GM23338 (cell line): ENCODE measurements at places on chromosomes 3 and 15.

- DNase-seq: no peak
These were observed 283.9 kb downstream of the BCHE start for GRCh38 chr3:165553371-165553770.

DNA sequence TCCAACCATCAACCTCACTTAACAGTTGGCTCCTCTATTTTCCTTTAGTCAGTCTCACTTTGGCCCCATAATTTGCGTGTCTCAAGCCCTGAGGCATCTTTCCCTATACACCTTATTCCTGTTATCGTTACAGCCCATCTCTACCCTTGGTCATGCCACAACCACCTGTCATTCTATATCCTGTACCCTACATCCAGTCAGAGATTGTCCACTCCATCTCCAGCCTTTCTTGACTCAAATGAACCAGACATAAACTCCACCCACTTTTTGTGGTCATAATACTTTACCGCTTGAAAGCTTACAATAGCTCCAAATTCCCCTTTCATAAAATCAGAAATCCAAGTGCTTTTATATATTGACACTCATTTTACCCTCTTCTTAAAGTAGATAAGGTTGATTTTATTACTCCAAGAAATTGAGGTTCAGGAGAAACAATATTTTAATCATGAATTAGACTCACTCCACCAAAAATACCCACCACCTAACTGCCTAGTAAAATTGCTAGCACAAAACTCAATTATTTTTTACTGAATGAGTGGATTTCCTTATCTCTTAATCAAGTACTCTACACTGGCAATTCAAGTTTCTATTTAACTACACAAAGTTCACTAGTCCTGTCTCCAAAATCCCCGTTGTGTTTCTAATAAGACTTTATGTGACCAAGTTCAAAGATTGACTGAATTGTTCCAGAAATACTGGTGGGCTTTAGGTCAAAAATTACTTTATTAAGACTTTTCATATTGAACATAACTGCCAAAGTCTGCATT, 9.1 kb downstream of the CCR4 start:
- no peak for DNase-seq

- DNase-seq: peak; percentile 84
These were observed 64.2 kb upstream of the CMSS1 start for GRCh38 chr3:99753268-99753975.

DNA sequence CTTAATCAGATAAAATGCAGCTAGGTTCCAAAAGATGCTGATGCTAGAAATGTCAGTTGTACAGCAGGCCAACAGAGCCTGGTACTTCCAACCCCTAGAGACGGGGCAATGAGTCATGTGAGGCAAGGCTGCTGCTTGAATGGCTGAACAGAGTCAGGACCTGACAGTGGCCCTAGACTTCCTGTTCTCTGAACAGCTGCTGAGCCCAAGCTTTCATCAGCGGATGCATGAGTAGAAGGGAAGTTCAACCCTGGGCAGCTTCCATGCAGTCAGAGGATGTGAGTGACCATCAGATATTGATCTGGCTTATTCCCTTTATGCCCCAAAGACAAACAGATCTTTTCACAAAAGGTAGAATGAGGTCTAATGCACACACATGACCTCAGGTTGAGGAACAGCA, 282.9 kb upstream of the COL8A1 start:
- DNase-seq: no peak

GRCh38 chr15:31283043-31283442, 43.6 kb upstream of the KLF13 start:
- no peak for DNase-seq

DNA sequence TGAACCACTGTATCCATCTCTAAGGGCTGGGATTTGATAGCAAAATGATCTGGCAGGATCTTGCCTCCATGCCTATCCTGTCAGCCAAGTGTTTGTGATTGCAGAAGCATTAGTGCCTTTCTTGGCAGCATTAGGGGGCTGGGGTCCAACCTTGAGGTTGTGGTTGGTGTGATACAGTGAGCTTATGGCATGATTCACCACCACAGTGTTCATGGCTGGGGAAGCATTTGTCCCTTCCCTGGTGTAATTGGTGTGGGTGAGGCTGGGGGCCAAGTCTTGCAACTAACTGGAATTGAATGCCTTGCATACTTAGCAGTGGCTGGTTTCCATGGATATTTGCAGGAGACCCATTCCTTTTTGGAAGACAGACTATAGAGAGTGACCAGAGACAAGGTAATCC, 271.0 kb upstream of the TBL1XR1 start:
- no peak for DNase-seq

- DNase-seq: peak; percentile 46
These were observed 36.5 kb downstream of the OXNAD1 start for GRCh38 chr3:16301507-16301906.

- DNase-seq: no peak
These were observed 74.5 kb downstream of the TMEM108 start for GRCh38 chr3:133112666-133113065.

- no peak for DNase-seq
These were observed 1035.2 kb downstream of the MCTP2 start for GRCh38 chr15:95266451-95267061.

DNA sequence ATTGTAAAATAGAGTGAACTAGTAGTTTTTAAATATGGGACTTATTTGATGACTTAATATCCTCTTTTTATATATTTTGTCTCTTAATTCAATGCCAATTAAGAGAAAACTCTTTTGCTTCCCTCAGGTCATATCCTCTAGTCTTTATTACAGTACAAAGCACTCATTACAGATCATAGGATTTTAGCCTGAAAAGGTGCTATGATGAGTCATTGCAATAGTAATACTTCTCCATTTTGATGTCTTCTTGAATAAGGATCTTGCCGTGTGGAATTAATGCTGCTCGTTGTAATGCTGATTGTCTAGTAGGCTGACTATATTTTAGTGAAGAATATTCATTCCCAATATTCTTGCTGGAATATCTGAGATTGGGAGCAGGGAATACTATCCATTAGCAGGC, 612.2 kb upstream of the GOLIM4 start:
- no peak for DNase-seq

DNA sequence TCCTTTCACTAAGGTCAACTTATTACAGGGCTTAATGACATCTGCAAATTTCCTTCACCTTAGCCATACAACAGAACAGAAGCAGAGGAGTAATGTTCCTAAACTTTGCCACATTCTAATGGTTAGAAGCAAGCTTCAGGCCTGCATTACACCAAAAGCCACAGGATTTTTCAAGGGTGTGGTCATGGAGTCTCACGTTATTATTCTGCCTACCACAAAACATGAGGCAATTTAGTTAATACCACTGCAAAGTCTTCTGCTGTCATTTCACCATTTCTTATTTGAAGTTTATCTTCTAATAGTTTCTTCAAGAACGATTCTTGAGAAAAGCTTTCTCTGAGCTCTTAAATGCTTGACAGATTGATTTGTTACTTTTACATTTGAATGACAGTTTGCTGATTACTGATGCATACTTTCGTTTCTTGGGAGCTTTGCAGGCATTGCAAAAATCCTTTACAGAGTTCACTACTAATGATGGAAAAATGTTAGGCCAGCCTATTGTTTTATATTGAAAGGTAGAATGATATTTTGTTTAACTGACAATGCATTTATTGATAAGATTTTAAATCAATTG, 1257.1 kb downstream of the NSUN3 start:
- no peak for DNase-seq

- DNase-seq: no peak
These were observed 16.7 kb upstream of the THUMPD3 start for GRCh38 chr3:9346141-9346540.

GRCh38 chr3:38916706-38917105, 100.7 kb upstream of the SCN10A start:
- no peak for DNase-seq

DNA sequence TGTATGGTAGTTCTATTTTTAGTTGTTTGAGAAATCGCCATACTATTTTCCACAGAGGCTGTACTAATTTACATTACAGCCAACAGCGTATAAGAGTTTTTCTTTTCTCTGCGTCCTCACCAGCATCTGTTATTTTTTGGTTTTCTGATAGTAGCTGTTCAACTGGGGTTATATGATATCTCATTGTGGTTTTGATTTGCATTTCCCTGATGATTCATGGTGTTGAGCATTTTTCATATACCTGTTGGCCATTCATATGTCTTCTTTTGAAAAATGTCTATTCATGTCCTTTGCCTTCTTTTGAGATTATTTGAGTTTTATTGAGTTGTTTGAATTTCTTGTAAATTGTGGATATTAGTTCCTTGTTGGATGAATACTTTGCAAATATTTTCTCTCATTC, 114.6 kb downstream of the LRRK1 start:
- DNase-seq: no peak

DNA sequence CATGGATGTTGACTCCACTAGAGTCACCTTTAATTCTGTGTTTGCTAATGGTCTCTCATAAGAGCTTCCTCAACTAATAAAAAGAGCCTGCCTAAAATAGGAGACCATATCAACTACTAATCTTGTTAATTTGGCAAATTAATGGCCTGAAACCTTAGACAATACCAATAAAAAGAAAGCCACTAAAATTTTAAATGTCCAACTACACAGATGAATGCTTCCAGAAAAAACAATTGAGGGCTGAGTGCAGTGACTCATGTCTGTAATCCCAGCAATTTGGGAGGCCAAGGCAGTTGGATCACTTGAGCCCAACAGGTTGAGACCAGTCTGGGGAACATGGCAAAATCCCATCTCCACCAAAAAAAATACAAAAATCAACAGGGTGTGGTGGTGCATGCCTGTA, 230.9 kb downstream of the NSUN3 start:
- no peak for DNase-seq

GRCh38 chr3:57142411-57142723, 22.8 kb downstream of the IL17RD start:
- DNase-seq: peak; percentile 66

- DNase-seq: no peak
These were observed 219.0 kb downstream of the SHQ1 start for GRCh38 chr3:72629191-72629631.

DNA sequence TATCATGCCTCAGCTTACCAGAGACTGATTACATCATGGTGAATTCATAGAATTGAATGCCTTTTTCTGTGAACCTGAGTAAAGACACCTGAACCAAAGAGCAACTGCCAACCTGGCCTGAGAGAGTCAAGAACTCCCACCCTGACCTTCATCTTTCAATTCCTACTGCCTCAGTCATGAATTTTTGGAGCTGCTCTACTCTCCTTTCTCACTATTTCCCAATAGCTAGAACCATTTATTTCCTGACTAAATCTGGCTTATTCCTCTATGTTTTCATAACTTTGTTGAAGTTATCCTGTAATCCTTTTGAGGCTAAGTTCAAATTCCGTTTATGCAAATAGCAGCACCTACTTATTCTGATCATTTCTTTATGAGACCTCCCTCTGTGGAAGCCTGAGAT, 712.4 kb upstream of the UBE2E2 start:
- DNase-seq: no peak

DNA sequence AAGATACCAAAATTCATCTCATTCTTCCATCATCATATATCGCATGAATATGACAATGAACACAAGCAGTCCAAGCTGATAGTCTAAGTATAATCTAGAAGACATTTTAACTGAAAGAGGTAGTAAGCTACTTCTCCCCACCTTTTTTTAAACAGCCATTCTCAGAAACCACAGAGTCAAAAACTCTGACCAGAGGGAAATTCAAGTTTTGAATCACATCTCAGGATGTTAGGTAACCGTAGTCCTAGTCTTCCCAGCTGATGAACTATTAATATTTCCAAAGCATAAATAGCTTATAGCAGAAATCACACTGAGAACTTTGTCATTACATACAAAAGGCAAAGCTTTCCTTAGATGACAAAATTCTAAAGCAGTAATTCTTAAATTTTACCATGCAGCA, 25.8 kb downstream of the NPTN start:
- no peak for DNase-seq

GRCh38 chr3:185561958-185562357, 9.6 kb upstream of the LIPH start:
- DNase-seq: peak; percentile 25

GRCh38 chr15:67813104-67813634, 12.1 kb upstream of the SKOR1 start:
- DNase-seq: no peak

- DNase-seq: peak; percentile 92
These were observed 228.7 kb downstream of the SLCO3A1 start for GRCh38 chr15:92082006-92082843.

GRCh38 chr15:35118960-35119359, 33.9 kb upstream of the NANOGP8 start:
- no peak for DNase-seq

- no peak for DNase-seq
These were observed 15.1 kb downstream of the CMTM7 start for GRCh38 chr3:32406486-32407408.

DNA sequence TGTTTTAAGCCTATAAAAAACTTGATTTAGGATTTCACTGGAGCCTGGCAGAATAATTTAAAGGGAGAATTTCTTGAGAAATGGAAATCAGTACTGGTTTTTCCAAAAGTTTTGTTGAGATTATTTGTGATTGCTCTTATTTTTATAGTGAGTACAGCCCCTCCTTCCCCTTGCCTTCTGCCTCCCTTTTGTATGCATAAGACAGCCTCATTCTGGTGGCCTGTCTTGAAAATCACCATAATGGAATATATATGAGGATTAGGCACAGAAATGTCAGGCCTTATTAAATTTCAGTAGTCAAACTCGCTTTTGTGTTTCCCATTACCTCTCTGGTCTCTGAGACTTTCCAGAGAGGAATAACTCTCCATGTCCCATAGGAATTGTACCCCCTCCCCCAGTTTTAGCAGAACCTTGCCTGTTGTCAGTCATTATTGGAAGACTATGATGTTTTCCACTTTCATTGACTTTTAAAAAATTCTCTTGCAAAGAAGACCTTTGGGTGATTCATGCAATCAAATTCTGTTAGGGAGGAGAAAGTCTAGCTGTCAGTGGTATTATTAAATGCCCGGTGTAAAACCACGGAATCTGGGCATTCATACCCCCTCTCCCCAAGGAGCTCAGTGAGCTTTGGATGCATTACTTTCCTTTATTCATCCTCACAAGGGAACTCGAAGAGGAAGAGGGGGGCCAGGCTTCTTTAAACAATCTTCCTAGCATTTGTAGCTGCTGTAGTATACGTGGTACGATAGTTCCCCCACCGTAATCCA, 171.6 kb upstream of the TSC22D2 start:
- DNase-seq: no peak

- no peak for DNase-seq
These were observed 18.1 kb downstream of the LRRC58 start for GRCh38 chr3:120331076-120331475.

DNA sequence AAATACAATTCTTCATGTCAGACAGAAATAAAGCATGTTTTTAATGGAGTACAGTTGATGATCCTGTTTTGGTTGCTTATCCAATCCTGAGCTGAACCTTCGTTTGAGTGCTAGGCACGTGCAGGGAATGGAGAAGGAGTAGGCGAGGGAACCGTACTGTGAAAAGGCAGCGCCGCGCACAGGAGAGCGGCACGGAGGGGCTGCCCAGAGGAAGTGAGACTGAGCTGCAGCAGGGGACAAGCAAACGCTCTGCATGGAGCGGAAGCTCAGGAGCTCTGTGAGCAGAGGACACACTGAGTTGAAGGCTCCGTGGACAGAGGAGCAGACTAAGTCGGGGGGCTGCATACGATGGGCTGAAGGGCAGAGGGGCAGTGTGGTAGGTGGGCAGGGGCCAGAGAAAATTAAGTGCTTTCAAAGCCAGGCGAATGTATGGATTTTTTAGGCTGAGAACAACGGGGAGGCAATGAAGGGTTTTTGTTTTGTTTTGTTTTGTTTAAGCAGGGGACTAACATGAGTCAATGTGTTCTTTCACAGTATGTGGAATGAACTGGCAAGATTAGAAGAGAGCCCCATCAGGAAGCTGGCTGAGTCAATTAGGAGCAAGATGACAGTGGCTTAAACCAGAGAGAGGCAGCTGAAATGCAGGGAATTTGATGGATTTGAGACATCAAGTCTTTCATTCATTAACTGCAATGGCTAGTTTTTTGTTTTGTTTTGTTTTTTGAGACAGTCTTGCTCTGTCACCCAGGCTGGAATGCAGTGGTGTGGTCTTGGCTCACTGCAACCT, 23.8 kb upstream of the TM2D3 start:
- DNase-seq: peak; percentile 37
